ENCODE measurements at places on chromosomes 7 and 10.

DNA sequence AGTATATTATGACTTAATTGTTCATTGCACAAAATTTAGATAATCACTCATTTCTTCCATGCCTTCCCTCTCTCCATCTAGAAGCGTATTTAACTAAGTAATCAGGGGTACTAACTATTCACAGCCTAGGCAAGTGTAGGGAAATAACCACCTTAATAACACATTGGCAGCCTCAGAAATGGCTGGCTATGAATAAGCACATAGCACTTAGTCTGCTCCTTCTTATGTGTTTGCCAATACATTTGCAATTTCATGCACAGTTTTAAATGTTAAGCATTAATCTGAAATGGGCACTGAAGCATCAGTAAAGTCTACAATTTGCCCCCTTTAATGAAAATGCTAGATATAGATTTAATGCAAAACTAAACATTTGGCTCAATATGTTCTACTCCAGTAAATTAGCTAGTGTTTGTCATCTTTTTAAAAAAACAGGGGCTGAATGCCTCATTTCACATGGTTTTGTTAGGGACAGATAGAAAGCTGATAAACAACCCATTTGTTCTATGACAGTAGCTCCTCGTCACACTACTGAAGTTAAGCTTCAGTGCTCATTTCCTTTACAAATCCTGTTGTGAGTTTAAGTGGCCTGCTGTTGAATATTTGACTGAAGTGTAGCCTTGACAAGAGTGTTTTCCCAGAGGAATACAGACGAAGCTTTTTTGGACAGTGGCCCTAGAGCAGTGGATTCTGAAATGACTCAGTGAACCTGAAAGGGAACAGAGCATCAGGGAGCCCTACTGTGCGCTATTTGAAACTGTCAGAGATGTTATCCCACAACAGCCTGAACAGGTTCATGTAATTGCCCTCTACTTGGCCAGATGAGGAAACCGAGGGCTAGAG is 30.5 kb downstream of the HHEX start:
- no peaks in the 10 kb centered on the region for H3K36me3 ChIP-seq
- H3K27ac ChIP-seq = no peak overlapping the region
- peaks cover 66% of the 10 kb centered on the region for H3K27me3 ChIP-seq
- no peak overlapping the region for H3K4me3 ChIP-seq

DNA sequence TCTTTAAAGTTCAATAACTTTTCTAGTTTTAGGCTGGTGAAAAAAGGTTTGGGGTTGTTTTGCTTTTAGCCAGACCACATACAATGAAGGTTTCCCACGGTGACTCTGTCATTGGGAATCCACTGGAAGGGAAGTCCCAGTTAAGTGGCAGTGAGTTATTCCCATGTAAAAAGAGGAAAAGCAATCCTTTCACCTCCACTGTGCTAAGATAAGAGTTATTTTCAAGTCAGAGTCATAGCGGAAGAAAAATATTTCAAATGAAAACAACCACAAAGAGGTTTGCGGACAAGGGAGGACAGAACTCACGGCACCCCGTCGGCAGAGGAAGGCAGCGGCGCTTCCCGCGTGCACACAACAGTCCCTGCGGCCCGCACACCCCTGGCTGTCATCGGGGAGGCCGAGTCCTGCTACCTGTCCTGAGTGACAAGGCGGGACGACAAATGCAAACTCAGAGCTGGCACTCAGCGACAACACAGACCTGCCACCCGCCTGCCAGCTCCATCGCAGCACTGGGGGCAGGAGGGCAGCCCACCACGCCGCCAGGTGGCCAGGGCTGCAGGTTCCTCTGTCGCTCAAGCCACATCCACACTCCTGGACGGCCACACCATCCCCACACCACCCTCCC is 9.3 kb upstream of the PAPOLB start:
- peaks cover 16% of the 10 kb centered on the region for H3K4me1 ChIP-seq

- no peaks in the 10 kb centered on the region for H3K36me3 ChIP-seq
- H3K4me3 ChIP-seq = no peak overlapping the region
- no peaks in the 10 kb centered on the region for H3K4me1 ChIP-seq
- no peak for DNase-seq
Measured at GRCh38 chr7:72298912-72299311, 113.2 kb downstream of the CALN1 start.

GRCh38 chr7:108033776-108034497 is 31.0 kb upstream of the LAMB1 start:
- H3K4me3 ChIP-seq = no peak overlapping the region
- DNase-seq = no peak
- no peaks in the 10 kb centered on the region for H3K36me3 ChIP-seq
- H3K27ac ChIP-seq = no peak overlapping the region

DNA sequence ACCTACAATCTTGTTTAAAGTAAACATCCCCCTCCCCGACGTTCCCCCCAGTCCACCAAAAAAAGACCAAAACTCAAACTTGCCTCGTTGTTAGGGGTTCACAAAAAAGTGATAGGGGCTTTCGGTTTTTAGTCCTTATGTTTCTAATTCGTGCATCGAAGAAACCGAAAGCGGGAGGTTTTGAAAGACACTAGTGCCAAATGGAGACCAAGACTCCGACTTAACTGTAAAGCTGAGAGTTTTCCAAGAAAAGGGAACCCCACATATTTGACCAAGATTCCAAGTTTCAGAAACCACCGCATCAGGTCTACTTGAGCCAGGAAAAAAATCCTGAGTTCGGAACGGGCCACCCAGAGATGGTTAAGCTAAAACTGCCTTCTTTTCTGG is 534 bp downstream of the PSMA2 start:
- H3K36me3 ChIP-seq = peaks cover 2% of the 10 kb centered on the region
- DNase-seq = peak; percentile 66
- no peak overlapping the region for H3K27ac ChIP-seq
- peaks cover 5% of the 10 kb centered on the region for H3K4me1 ChIP-seq
- H3K4me3 ChIP-seq = peak overlapping the region; percentile 82

GRCh38 chr10:14384915-14385314 is 54.2 kb upstream of the FRMD4A start:
- H3K4me3 ChIP-seq = no peak overlapping the region
- H3K4me1 ChIP-seq = peaks cover 17% of the 10 kb centered on the region
- no peak overlapping the region for H3K27ac ChIP-seq
- H3K36me3 ChIP-seq = no peaks in the 10 kb centered on the region

- H3K4me3 ChIP-seq = no peak overlapping the region
- peak overlapping the region; percentile 50 for H3K27ac ChIP-seq
- H3K4me1 ChIP-seq = no peaks in the 10 kb centered on the region
Measured at GRCh38 chr10:68075550-68076004, 494 bp upstream of the HERC4 start.

DNA sequence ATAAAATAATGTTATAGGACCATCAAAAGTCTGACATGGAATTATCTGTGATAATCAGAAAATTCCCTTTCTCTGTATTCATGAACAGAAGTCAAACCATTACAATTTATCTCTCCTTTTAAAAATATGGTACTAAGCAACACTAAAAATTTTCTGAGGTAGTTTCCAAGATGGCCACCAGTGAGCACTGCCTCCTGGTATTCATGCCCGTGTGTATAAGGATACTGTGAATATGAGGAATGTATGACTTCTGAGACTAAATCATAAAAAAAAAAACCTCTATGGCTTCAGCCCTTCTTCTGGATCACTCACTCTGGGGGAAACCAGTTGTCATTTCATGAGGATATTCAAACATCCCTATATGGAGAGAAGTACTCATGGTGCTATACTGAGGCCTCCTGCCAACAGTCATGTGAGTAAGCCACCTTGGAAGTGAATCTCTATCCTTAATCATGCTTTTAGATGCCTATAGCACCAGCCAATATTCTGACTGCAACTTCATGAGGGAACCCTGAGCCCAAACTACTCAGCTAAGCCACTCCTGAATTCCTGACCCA is 41.1 kb downstream of the SIRT1 start:
- H3K36me3 ChIP-seq = peaks cover 81% of the 10 kb centered on the region
- no peak overlapping the region for H3K27ac ChIP-seq
- H3K4me3 ChIP-seq = no peak overlapping the region
- no peaks in the 10 kb centered on the region for H3K27me3 ChIP-seq
- no peaks in the 10 kb centered on the region for H3K4me1 ChIP-seq

DNA sequence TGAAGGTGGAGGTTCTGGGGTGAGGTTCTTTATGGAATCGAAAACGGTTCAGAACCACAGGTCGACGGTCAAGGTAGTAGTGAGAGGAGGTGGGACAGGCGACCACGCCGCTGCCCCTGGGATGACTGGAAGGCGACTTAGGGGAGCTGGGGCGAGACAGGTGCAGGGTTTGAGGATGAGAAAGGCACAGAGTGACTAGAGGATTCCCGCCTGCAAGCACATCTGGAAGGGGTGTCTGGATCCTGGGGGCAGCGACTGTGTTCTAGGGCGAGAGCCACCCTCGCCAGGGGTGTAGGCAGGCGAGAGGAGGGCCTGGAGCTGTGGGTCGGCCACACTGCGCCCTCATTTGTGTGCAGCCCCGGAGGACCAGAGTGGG is 468 bp upstream of the IRF5 start:
- no peak overlapping the region for H3K27ac ChIP-seq
- H3K36me3 ChIP-seq = no peaks in the 10 kb centered on the region
- peaks cover 88% of the 10 kb centered on the region for H3K27me3 ChIP-seq
- no peak for DNase-seq
- no peak overlapping the region for H3K4me3 ChIP-seq

- H3K4me1 ChIP-seq = peaks cover 1% of the 10 kb centered on the region
- no peak for DNase-seq
- H3K4me3 ChIP-seq = no peak overlapping the region
Measured at GRCh38 chr7:32264702-32265284, 194.6 kb upstream of the PDE1C start.

DNA sequence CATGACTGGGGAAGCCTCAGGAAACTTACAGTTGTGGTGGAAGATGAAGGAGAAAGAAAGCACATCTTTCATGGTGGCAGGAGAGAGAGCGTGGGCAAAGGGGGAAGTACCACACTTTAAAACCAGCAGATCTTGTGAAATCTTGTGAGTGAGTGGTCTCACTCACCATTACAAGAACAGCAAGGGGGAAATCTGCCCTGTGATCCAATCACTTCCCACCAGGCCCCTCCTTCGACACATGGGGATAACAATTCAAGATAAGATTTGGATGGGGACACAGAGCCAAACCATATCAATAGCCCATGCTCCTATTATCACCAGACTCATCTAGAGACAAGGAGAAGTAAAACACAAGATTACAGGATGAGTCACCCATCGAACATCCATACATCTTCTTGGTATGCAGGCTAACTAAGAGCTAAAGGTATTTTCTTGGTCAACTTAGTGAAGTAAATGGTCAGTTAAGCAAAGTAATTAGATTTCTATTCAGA is 55.3 kb upstream of the YAE1 start:
- H3K27me3 ChIP-seq = no peaks in the 10 kb centered on the region
- H3K4me1 ChIP-seq = no peaks in the 10 kb centered on the region
- DNase-seq = peak; percentile 16
- no peaks in the 10 kb centered on the region for H3K36me3 ChIP-seq
- no peak overlapping the region for H3K4me3 ChIP-seq

GRCh38 chr7:28953633-28954032 is 4.5 kb downstream of the TRIL start:
- peaks cover 40% of the 10 kb centered on the region for H3K27me3 ChIP-seq
- H3K27ac ChIP-seq = no peak overlapping the region
- peaks cover 29% of the 10 kb centered on the region for H3K4me1 ChIP-seq
- DNase-seq = peak; percentile 94

DNA sequence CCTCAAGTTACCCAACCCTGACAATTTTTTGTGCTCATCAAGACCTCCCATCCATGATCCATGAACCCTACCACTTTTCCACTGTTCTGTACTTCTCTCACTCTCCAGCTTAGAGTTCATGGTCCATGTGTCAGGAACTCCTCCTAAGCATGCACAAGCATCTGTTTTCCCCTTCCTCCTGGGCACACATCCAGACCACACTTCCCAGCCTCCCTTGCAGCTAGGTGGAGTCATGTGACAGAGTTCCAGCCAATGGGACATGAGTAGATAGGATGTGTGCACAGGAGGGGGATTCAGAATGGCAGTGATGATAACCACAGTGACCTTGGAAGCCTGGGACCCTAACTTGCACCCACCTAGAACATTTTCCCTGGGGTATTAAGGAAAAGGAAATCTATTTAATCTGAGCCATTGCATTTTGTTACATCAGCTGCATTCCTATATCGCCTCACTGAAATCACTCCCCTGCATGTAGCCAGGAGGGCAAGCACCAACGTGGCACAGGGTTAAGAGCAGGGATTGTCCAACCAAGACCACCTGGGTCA is 9.6 kb upstream of the FRMPD2 start:
- no peaks in the 10 kb centered on the region for H3K36me3 ChIP-seq
- H3K27ac ChIP-seq = no peak overlapping the region
- H3K27me3 ChIP-seq = peaks cover 24% of the 10 kb centered on the region
- no peaks in the 10 kb centered on the region for H3K4me1 ChIP-seq
- H3K4me3 ChIP-seq = no peak overlapping the region

DNA sequence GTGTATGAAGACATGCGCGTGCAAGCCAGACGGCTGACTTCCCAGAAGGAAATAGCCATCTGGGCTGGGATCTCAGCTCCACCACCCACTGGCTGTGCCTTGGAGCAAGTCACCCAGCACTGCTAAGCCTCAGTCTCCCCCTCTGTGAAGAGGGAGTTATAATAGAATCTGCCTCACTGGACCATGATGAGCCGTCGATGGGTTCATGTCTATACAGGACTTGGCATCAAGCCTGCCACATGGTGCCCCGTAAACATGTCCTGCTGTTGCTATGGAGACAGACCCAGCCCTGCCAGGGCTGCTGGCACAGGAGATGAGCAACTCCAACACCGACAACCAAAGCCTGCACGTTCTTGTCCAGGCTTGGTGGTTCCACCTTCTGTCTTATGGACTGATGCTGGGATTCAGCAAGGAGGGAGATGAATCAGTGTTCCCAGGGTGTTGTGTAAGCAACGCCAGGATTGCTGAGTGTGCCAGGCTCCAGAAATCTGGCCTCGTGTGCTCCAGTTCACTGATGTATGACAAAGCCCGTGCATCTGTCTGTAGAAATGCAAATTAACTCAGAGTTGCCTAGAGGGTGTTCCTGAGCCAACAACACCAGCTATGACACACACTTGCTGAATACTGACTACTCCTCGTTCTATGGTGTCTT is 5.6 kb downstream of the GPR15LG start:
- peak; percentile 24 for DNase-seq
- peaks cover 15% of the 10 kb centered on the region for H3K4me1 ChIP-seq
- peaks cover 17% of the 10 kb centered on the region for H3K27me3 ChIP-seq
- H3K36me3 ChIP-seq = no peaks in the 10 kb centered on the region
- H3K27ac ChIP-seq = peak overlapping the region; percentile 20

DNA sequence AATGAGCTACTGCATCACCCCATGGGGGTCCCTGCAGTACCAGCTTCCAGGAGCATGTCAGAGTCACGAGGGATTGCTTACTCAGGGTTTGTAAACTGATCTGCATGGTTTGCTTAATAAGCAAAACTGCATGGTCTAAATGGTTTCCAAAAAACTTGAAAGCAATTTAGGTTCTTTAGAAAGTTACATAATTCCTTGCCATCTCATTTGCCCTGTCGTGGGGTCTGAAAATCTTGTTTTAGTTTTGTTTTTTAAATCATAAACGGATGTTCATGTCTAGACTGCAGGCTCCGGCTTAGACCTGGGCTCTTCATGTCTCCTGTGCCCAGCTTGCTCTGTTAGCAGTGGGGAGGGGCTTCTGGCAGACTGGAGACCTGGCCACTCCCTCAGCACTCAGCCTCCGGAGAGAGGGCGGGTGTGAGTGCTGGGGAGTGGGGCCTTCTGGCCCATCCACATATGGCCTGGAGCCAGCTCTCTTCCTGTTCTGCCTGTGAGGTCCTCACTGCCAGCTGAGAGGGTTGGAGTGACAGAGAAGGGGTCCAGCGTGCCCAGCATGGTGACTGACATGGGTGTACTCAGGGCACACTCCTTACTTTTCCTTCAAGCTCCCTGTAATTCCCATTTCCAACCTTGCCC is 17.5 kb downstream of the PRF1 start:
- peaks cover 11% of the 10 kb centered on the region for H3K27me3 ChIP-seq
- DNase-seq = no peak
- H3K36me3 ChIP-seq = no peaks in the 10 kb centered on the region
- H3K4me3 ChIP-seq = no peak overlapping the region
- H3K27ac ChIP-seq = no peak overlapping the region

Measured in mesenchymal stem cell (in vitro differentiated cells and primary cell).